ENCODE measurements at places on chromosomes 4 and X.

GRCh38 chrX:47182106-47182700 lies 11.4 kb upstream of the UBA1 start:
- no peak for DNase-seq

DNA sequence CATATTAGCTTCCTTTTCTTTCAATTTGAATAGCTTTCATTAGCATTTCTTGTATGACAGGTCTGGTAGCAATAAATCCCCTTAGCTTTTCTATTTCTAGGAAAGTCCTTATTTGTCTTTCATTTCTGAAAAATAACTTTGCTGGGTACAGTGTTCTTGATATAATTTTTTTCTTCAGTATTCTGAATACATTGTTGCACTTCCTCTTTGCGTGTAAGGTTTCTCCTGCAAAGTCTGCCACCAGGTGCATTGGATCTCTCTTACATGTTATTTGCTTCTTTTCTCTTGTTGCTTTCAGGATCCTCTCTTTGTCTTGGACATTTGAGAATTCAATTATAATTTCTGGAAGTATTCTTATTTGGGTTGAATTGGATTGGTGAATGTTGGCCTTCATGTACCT lies 663.7 kb downstream of the GRXCR1 start:
- DNase-seq: no peak

GRCh38 chr4:111630705-111631104 lies 514.5 kb upstream of the FAM241A start:
- no peak for DNase-seq

- no peak for DNase-seq
These were observed 202.7 kb downstream of the OR13H1 start for GRCh38 chrX:131746491-131746968.
